ENCODE measurements at places on chromosomes 5 and 9.

- DNase-seq, result no peak
Measured at GRCh38 chr9:86939891-86940290, 7.4 kb downstream of the GAS1 start.

GRCh38 chr9:135078361-135078821 is 9.1 kb upstream of the OLFM1 start:
- DNase-seq, result no peak

GRCh38 chr5:112165897-112166737 is 253.0 kb downstream of the EPB41L4A start:
- no peak for DNase-seq

DNA sequence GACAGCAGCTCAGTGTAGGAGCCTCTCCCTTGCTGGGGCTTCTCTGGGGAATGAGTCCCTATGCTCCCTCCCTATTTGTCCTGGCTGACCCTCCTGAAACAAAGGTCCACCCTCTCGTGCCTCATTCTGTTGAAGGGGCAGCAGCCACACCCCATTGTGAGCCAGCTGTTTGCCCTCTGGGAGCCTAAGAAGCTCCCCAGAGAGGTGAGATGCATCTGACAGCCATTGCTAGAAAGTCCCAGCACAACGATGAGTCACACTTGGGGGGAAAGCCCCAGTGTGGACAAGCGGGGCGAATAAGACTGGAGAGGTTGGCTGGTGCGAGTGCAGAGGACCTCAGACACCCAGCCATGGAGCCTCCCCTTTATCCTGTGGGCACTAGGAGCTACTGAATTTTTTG is 101.4 kb downstream of the PPARGC1B start:
- DNase-seq, result peak; percentile 15

- DNase-seq, result no peak
Measured at GRCh38 chr5:122394284-122394930, 82.4 kb downstream of the SNCAIP start.

- DNase-seq, result no peak
Measured at GRCh38 chr5:133330956-133331355, 279.1 kb downstream of the HSPA4 start.

DNA sequence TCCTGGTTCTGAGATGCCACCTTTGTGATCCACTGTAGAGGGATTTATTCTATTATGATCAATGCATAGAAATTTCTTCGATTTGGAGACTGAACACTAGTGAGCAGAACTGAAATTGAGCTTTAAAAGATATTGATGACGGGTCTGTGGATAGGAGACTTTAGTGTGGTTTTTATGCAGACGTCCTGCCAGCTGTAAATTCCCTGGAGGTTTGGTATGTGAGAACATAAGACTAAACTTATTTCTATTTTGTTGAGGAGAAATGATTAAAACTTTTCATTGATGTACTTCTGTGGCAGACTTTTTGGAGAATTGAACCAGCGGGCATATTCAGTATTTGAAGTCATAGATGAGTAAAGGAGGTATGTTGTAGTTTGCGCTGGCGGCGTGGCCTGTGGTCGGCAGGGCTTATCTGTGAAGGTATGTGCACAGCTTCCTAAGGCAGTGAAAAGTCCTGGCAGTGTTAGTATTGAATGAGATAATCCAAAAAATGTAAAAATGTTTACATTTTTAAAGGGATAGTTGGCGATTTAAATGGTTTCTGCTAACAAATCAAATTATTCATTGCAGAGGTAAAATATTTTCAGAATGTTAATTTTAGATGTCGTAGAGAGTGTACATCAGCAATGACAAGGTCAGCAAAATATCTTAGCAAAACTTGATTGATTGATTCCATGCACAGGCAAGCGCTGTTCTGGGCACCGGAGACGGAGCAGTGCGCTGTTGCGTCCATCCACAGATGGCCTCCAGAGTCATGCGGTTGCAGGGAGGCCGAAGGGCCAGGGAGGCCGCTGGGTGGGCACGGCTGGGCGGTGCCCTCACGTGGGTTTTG is 20.4 kb downstream of the TENT4A start:
- no peak for DNase-seq

GRCh38 chr9:93678199-93679019 is 102.0 kb downstream of the PHF2 start:
- no peak for DNase-seq

- no peak for DNase-seq
Measured at GRCh38 chr9:123998278-123998925, 13.2 kb upstream of the LHX2 start.

DNA sequence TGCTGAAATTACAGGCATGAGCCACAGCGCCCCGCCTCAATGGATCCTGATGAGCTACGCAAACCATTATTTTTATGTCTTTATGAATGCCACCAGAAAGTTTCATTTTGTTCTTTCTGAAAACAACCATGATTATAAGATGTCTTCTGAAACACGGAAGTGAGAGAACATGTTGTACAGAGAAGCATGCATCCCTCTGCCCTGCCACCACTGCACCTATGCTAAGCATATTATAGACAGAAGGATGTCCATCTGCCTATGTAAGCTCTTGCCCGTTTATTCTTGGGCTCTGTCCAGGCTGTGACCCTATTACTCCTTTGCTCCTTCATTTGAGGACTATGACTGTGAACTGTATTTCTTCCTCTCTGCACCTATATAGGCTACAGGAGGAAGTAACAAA is 74.3 kb downstream of the GRAMD2B start:
- DNase-seq, result no peak

DNA sequence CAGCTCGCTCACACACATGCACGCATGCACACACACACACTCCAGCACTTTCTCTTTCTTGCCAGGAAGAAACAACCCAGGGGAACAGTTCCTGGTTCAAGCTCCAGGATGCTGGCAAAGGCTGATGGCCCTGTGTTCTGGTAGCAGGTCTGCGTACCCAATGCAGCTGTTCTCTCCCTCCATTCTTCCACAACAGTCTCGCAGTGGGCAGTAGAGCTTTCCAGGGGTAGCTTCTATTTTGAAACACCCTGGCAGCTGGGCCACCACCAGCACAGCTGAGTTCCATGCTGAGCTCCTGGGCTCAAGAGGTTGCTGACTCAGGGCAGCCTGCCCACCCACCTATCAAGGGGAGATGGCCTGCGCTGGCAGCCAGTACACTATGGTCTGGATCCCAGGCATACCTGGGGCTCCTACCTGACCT is 4.7 kb downstream of the VDAC1 start:
- DNase-seq, result no peak

GRCh38 chr9:127521919-127522304 is 70.6 kb downstream of the LRSAM1 start:
- DNase-seq, result no peak

DNA sequence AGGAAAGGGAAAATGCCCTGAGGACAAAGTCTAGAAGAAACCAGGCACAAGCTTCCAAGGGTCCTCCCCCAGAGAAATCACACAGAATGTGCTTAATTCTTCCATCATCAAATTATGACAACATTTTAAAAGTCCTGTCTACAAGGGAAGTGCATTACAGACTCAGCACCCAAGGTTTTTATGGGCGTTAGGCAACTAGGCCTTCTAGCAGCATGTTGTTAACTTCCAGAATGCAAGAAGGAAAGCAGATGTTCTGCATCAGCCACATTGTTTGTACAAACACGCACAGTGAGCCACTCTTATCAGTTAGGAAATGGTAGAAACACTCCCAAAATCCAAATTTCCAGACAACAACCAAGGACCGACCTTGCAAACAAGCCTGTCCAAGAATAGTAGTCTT is 26.5 kb downstream of the SMC5 start:
- DNase-seq, result no peak

DNA sequence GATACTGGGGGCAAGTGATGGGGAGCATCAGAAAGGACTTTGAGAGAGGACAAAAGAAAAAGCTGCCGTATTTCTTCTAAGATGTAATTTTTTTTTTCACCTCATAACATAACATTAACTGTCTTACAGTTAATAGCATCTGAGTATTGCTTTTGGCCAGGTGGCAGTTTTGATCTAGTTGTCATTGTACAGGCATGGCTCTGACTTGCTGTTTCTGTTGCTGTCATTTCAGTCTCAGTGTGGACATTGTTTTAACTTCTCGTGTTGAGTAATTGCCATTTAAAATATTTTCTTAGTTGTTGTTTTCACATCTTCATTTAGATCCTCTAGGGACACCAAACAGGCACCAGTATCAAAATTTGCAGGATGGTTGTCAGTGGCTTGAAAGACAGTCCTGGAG is 12.4 kb downstream of the SMAD5 start:
- DNase-seq, result no peak

GRCh38 chr5:57559110-57559635 is 76.6 kb upstream of the ACTBL2 start:
- no peak for DNase-seq

DNA sequence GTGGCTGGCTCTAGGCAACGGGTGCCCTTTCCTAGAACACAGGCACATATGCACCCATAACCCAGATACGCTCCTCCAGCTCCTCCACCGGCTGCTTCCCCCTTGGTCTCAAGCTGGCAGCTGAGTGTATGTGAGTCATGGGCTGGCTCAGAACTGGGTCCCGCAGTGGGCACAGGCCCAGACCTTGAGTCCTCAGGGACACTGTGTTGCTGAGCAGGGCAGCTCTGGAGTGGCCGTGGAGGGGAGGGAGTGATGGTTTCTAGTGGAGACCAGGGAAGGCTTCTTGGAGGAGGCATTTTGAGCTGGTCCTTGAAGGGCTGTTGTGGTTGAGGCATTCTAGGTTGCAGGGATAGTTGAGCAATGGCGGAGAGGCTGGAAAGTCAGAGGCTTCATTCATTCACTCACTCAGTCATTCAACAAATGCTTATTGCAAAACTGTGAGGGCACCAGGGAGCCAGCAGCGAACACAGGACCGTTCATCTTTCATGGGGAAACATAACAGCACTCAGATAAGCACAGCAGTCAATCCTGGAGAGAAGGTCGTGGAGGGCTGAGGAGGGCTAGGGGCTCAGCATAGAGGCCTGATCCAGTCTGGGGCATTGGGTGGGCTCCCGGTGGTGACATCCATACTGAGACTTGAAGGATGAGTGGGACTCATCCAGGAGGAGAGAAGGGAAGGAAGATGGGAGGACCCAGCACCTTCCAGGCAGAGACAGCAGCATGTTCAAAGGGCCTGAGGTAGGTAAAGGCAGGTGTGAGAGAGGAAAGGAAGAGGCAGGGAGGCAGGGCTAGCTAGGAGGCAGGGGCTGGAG is 2.4 kb downstream of the BBLN start:
- no peak for DNase-seq

- no peak for DNase-seq
Measured at GRCh38 chr9:10015755-10016154, 597.0 kb downstream of the PTPRD start.

- DNase-seq, result no peak
Measured at GRCh38 chr9:91220021-91220420, 141.7 kb downstream of the AUH start.

- no peak for DNase-seq
Measured at GRCh38 chr5:133354323-133355185, 257.8 kb downstream of the FSTL4 start.

DNA sequence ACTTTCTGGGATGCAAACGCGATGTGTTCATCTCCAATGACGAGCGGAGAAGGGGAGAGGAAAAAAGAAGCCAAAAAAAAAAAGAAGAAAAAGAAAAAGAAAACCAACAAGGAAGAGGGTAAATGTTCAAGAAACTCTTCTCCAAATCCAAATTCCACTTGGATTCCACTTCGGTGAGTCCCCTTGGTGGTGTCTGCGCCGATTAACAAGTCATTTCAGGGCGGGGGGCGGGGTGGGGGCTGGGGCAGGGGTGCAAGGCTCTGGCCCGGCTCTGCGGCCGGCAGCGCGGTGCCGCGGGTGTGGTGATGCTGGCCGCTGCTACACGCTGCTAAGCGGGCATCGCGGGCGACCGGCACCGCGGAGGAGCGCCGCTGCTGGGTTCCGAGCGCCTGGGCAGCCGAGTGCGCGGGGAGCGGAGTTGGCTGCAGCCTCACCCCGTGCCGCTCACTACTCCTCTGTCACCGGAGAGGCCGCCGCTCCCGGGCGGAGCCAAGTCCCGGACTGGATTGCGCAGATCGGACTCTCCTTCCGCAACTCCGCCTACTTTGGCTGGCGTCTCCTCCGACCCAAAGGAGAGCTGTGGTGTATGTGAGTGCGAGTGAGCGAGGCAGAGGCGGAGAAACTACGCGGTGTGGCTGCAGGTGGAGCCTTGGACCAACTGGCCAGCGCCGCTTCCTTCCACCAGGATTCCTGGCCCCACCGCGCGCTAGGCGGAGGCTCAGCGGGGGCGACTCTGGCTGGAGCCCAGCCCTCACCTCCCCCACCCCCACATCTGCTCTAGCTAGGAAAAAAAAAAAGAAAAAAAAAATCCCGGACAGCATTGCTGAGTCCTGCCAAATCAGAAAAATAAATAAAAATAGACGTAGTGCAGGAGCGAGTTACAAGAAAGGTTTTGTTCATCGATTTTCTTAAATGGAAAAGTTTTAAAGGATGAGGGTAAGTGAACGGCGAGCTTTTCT is at the start of gene SEMA6A:
TSS of gene SEMA6A (minus strand) at position 457 of the 959 bp plus-strand sequence. CDS start 69,879 bp downstream, outside the sequence.
- DNase-seq, result no peak

GRCh38 chr5:5979377-5979760 is 399.0 kb downstream of the MED10 start:
- DNase-seq, result no peak

All from stimulated activated CD4-positive, alpha-beta T cell treated with anti-CD3 and anti-CD28 coated beads, TNF-alpha, amount 100 ng/mL, for 4 hours (primary cell).